ENCODE measurements at places on chromosomes 3 and 15.

GRCh38 chr15:83205725-83206324 lies 1.8 kb downstream of the HDGFL3 start:
- DNase-seq: no peak

GRCh38 chr15:52162260-52162659 lies 28.9 kb downstream of the GNB5 start:
- DNase-seq: no peak

DNA sequence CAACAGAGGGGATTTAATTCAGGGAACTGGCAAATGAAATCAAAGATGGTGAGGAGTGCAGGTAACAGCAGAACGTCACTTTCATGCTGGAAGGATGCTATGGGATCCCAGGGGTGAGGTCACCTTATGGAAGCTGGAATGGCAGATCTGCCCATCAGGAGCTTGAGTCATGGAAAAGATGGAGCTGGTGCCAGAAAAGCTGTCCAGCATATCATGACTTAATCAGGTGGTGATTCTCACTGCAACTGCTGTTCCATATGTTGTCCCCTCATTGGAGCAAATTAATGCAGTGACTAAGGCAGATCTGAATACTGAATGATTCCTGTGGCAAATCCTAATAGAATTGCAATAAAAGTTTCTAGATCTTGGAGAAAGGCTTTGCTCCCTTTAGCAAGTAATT lies 38.4 kb downstream of the HHLA2 start:
- DNase-seq: no peak

DNA sequence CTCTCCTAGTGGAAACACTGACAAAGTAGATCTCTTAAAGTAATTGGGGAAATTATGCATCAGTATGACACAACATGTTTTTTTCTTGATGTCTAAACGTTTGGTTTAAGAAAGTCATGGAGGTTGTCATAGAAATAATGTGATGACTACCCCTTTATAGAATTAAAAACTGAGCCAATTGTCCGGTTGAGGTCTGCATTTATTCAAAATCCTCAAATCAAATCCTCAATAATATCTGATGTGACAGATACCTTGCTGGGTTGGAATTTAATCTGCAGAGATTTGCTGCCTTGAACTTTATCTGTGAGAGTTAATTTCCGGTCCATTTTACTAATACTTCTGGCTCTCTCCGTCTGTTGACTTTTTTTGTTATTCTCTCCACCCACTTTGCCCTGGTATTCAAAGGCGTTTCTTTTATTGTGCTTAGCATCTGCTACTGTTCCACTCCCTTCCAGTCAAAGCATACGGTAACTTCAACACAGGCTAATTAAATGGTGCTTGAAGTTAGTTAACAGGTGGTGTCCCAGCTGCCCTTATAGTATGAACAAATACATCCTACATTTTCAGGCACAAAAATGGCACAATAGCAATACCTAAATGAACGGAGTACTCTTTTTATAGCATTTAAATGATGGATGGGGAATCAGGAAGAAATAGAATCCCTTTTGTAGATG lies 628.3 kb downstream of the ROBO1 start:
- DNase-seq: no peak

DNA sequence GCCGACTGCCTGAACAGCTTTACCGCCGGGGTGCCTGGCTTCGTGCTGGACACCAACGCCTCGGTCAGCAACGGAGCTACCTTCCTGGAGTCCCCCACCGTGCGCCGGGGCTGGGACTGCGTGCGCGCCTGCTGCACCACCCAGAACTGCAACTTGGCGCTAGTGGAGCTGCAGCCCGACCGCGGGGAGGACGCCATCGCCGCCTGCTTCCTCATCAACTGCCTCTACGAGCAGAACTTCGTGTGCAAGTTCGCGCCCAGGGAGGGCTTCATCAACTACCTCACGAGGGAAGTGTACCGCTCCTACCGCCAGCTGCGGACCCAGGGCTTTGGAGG lies 815 bp downstream of the SPINT1 start:
- no peak for DNase-seq

DNA sequence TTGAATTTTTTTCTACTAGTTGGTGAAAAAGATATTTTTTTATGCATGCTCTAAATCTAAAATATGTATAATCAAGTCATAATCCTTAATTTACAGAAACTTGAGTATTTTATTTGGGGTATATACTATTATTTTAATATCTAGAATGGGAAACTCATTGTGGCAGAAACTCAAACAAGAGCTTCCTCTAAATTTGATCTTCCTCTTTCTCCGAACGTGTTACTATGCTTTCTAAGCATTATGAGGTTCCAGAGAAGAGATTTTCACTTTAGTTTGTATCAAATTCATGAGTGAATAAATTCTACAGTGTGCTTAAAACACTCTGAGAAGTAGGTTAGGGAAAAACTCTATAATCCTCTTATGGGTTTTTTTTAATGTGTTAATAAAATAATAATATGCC lies 173.1 kb downstream of the POTEB3 start:
- DNase-seq: no peak

- no peak for DNase-seq
Measured at GRCh38 chr3:53773021-53773436, 73.2 kb downstream of the CHDH start.

GRCh38 chr3:16432714-16433113 lies 80.8 kb downstream of the RFTN1 start:
- DNase-seq: no peak

DNA sequence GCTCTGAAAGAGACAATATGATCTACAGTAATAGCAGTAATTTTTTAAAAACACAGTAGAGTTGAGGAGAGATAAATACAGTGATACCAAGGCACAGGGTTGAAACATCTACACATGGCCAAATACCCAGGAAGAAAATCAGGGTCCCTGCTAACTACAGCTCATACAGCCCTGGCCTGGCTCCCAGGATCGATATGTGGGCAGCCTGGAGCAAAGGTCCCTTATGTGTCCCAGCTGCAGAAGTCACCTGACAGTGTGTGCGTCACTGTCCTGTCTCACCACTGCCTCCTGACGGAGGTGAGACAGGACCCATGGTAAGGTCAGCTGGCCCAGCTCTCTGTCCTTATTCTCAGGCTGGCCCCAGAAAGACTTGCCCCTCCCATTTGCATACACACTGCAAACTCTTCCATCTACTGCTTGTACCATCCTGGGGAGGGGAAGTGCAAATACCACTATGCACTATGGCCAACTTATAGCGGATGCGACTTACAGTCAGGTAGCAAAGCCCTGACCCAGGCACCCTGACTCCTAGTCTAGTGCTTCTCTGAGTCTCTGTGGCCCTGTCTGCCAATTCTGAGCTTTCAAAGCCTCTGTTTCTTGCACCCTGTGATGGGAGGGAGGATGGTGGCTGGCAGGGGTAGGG lies 22.0 kb upstream of the BCL2L10 start:
- no peak for DNase-seq

DNA sequence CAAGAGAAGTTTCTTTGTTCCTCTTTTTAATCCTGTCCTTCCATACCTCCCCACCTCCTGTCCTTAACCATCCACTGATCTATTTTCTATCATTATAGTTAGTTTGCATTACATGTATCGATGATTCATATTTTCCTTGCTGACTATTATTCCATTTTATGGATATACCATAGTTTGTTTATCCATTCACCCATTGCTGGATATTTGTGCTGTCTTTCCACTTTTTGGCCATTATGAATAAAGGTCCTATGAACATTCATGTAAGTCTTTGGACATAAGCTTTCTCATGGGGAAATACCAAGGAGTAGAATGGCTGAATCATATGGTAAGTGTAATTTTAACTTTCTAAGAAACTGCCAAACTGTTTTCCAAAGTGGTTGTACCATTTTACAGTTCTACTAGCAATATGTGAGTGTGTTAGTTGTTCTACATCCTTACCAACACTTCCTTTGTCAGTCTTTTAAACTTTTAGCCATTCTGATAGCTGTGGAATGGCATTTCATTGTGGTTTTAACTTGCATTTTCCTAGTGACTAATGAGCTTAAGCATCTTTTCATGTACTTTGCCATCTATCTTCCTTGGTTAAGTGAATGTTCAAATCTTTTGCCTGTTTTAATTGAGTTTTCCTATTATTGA lies 11.7 kb downstream of the ATP6V1A start:
- no peak for DNase-seq

DNA sequence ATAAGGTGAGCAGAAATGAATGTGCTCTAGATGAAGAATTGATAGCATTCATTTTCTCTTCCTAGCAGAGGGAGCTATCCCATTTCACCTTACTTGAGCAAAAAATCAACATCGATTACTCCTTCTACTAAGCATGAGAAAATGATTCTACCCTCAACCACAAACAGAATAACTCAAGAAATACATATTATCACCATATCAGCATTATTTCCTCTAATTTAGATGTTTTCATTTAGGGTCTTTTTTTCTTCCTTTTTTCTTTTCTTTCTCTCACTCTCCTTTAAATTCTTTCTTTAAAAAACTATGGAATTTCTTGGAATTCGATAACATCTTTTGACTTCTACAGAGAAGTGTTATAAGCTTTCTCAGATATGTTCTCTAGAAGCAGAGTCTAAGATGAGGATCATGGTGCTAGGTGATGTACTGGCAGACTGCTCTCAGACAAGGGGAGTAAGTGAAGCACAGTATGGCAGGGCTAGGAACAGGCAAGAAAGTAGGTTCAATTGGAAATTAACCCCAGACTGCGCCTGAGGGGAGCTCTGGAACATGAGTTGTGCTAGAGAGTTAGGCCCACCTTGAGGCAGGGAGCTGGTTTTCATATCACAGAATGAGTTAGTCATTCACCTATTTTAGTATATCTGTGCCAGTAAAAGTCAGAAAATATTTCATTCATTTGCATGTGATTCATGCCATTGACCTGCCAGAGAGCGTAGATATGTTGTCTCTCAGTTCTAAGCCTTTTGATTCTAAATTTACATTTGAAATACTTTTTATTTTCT lies 279.2 kb upstream of the KCNH8 start:
- DNase-seq: no peak

DNA sequence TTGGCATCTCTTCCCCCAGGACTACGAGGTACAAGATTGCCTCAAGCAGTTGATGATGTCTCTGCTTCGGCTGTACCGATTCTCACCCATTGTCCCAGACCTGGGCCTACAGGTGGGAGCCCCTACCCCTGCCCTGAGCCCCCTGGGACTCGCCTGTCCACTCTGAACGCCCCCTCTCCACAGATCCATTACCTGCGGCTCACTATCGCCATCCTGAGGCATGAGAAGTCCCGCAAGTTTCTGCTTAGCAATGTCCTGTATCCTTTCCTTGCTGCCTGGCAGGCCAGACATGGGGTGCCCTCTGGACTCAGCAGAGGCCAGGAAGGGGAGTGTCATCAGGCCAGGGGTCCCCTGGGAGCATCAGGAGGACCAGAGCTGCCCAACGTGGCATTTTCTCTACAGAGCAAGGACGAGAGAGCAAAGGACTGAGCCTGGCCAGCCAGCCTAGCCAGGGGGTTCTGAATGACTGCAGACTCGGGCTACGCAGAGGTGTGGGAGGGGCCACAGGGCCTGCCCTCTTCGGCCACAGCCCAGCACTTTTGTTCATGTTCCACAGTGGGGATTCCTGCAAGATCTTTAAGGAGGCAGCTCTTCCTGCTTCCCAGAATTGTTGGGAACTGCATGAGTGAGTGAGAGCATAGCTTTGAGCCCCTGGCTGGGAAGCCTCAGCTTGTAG lies 11.2 kb downstream of the RNF123 start:
- DNase-seq: no peak

DNA sequence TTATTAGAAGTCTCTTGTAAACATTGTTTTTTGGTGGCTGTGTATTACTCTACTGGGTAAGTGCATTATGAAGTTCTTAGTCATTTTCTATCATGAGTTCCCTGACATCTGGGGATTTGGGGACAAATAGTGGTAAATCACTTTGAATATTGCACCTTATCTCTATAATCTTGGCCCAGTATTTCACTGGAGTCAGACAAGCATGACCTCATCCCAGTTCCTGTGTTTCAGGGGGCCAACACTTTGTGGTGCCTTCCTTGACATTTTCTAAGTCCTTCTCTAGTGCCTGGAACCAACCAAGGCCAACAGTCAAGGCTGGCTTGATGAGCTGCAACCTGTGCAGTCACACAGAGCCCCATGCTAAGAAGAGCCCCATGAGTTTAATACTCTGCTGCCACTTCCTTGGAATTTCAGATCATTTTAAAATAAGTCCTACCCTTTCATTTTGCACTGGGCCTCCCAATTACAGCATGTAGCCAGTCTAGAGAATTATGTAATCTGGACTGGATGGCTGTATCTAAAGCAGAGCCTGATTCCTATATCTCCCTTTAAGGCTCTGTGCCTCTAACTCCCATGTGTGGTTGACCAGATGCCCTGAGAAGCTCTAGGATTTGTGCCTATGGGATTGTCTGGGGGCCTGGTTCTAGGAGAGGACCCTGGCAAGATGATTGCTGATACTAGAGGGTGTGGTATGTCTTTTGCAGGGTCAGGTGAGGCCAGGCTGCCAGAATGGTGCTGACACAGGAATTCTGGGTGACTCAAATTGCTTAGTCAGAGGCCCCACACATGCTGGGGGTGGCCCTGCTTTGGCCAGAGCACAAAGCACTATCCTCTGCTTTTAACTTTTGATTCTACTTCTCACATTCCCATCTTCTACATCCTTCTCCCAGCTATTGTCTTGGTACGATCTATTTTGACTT lies 319.6 kb upstream of the TBC1D5 start:
- DNase-seq: no peak

DNA sequence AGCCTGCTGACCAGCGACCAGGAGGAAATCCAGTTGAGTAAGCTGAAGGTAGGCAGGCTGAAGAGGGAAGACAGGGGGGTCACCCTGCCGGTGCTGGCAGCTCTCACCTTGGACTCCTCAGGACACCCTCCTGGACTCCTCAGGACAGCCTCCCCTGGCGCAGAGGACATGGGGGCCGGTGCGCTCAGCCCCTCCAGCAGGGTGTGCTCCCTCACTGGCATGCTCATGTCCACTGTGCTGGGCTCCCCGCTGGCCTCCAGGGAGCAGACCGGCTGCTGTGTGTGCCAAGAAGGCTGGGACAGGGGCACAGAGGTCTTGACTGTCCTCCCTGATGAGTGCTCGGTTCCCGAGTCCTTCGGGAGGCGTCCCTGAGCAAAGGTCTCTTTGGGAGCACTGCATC lies 183.6 kb downstream of the ATP10A start:
- DNase-seq: no peak

DNA sequence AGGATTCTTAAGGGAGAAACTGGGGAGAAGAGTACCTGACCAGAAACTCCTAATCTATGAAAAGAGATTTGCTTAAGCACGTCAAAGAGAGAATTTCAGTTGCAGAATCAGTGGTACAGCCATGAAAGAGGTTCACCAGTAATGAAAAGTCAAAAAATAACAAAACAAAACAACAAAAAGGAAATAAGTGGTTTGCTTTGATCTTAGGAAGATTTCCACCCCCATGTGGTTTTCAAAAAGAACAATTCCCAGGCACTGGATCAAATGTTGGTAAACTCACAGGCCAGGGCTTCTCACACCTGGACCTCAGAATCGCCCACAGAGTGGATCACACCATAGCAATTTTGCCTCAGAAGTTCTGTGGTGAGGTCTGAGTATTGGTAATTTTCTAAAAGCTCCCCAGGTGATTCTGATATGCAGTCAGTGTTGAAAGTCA lies 67.5 kb downstream of the TMEM39A start:
- DNase-seq: no peak

GRCh38 chr3:133892541-133893231 lies 3.0 kb downstream of the RAB6B start:
- DNase-seq: no peak

All from stimulated activated CD8-positive, alpha-beta memory T cell treated with anti-CD3 and anti-CD28 coated beads, Interleukin-7, amount 100 ng/mL, for 1 hour (primary cell).